ENCODE measurements at places on chromosomes 4 and X. TPM values are rescaled to one million over a fixed set of nuclear protein-coding genes. Genes with fewer than 3 reads are reported as not detected.

DNA sequence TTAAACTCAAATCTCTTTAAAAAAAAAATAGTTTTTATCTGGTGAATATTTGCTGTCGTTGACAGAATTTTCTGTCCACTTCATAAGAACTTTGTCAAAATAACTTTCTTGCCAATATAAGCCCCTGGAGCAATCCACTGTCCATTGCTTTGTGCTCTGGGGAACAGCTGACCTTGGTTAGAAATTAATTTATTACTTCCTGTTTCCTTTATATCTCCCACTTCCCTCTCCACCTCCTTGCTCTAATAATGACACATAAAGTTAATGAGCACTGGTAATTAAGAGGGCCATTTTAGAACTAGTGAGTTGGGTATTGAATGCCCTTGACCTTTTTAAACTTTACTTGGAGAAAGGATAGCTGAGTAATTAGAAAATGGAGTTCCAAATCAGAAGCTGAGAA, 151.3 kb upstream of the LEF1 start:
- no peak overlapping the region for H3K27ac ChIP-seq
- no peaks in the 10 kb centered on the region for H3K36me3 ChIP-seq
- H3K27me3 ChIP-seq: no peaks in the 10 kb centered on the region
- H3K4me3 ChIP-seq: no peak overlapping the region
- H3K4me1 ChIP-seq: no peaks in the 10 kb centered on the region
- no peak for DNase-seq

The NXF2 gene
- not detected for total RNA-seq

DNA sequence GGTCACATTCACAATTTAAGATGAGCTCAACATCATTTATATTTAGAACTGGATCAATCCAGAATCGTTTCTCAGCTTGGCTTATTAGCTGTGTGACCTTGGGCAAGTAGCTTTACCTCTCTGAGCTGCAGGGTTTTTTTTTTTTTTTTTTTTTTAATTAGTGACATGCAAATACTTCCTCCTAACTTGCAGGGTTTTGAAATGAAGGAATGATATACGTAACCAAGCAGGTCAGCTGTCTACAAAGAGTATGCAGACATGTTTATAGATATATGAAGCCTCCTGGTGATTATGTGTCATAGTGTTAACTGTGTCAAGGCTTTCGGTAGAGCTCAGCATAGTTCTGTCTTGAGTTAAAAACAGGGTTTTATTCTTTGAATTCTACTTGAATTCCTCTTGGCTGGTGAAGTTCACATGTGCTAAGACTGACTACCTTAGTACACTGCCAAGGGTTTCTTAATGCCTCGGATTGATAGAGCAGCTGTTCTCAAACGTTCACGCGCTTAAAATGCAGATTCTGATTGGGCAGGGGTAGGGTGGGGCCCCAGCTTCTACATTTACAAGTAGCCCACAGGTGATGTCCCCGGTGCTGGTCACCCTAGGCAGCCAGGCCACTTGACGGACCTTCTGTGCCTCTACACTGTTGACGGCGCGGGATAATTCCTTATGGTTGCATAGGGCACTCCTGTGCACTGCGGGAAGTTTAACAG, 654 bp upstream of the STS start:
- no peaks in the 10 kb centered on the region for H3K27me3 ChIP-seq
- peak overlapping the region; percentile 84 for H3K4me3 ChIP-seq
- DNase-seq: no peak
- no peaks in the 10 kb centered on the region for H3K4me1 ChIP-seq
- H3K27ac ChIP-seq: peak overlapping the region; percentile 96

GRCh38 chrX:22392133-22392948, 119.6 kb downstream of the CBLL2 start:
- H3K27me3 ChIP-seq: no peaks in the 10 kb centered on the region
- H3K27ac ChIP-seq: no peak overlapping the region
- no peak for DNase-seq
- no peaks in the 10 kb centered on the region for H3K36me3 ChIP-seq
- H3K4me3 ChIP-seq: no peak overlapping the region

GRCh38 chrX:40131654-40132337, 34.0 kb upstream of the BCOR start:
- no peak overlapping the region for H3K4me3 ChIP-seq
- no peaks in the 10 kb centered on the region for H3K4me1 ChIP-seq
- no peak for DNase-seq
- H3K27ac ChIP-seq: no peak overlapping the region

DNA sequence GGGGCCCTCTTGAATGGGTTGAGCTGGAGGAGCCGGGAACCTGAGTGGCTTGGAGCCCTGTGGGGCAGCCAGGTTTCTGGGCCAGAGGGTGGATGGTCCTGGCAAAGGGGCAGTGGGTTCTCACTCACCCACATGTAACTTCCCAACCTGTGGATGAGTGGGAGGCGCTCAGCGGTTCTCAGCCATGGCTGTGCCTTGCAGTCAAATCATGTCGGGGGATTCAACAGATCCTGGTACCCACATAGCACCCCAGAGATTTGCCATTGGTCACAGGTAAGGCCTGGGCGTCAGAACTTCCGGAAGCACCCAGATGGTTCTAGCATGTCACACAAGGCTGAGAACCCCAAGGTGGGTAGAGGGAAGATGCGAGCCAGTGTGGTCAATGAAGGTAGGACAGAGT, 21.9 kb upstream of the CLCN4 start:
- H3K36me3 ChIP-seq: no peaks in the 10 kb centered on the region
- no peak overlapping the region for H3K27ac ChIP-seq
- no peaks in the 10 kb centered on the region for H3K4me1 ChIP-seq
- H3K27me3 ChIP-seq: no peaks in the 10 kb centered on the region
- no peak for DNase-seq
- H3K4me3 ChIP-seq: no peak overlapping the region

- no peaks in the 10 kb centered on the region for H3K27me3 ChIP-seq
- H3K36me3 ChIP-seq: no peaks in the 10 kb centered on the region
- no peaks in the 10 kb centered on the region for H3K4me1 ChIP-seq
- H3K27ac ChIP-seq: no peak overlapping the region
- no peak for DNase-seq
Measured at GRCh38 chr4:136124251-136124745, 1408.0 kb downstream of the PCDH18 start.

DNA sequence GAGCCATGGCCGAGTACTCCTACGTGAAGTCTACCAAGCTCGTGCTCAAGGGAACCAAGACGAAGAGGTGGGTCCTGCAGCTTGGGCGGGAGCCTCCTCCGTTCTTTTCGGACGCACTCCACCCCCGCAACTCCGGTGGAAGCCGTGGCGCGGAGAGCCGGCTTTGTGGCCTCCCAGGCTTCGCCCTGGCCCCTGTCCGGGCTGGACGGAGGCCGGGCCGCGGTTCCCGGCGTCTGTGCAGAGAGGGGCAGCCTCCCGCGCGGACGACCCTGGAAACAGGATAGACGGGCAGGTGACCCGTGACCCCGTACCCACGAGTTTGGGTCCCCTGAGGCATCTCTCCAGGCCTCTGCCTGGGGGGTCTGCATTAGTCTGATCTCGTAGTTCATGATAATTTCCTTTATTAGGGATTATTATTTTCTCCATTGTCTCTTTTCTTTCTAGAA, 356 bp downstream of the FRG1 start:
- H3K4me1 ChIP-seq: peaks cover 7% of the 10 kb centered on the region
- DNase-seq: no peak
- peak overlapping the region; percentile 86 for H3K27ac ChIP-seq
- H3K27me3 ChIP-seq: no peaks in the 10 kb centered on the region
- H3K4me3 ChIP-seq: peak overlapping the region; percentile 83

DNA sequence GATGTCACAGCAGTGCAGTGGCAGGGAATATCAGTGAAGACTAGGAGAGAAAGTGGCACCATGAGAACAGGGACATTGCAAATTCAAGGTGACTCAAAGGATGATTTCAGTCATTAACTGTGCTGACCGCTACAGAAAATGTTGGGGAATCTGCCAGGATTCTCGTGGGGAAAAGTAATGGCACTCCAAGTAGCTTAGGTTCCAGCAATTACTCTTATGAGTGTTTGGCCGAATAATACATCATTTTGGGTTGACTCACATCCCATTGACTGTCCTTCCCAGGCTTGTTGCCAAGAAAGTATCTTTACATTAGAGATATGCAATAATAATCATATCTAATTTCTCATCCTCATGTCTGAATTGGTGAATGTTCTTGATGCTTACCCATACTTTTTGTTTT, 1411.1 kb upstream of the PCDH7 start:
- no peak overlapping the region for H3K27ac ChIP-seq
- H3K4me3 ChIP-seq: no peak overlapping the region
- no peak for DNase-seq
- H3K4me1 ChIP-seq: no peaks in the 10 kb centered on the region

DNA sequence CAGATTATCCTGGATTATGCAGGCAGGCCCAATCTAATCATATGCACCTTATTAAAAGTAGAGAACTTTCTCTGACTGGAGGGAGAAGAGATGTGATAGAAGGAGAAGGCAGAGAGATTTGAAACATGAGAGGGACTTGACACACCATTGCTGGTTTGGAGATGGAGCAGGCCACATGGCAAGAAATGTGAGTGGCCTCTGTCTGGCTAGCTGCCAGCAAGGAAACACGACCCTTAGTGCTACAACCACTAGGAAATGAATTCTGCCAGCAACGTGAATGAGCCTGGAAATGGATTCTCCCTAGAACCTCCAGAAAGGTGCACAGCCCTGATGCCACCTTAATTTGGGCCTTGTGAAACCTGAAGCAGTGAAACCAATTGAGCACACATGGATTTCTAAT, 79.5 kb upstream of the MBNL3 start:
- no peaks in the 10 kb centered on the region for H3K4me1 ChIP-seq
- H3K27ac ChIP-seq: no peak overlapping the region

DNA sequence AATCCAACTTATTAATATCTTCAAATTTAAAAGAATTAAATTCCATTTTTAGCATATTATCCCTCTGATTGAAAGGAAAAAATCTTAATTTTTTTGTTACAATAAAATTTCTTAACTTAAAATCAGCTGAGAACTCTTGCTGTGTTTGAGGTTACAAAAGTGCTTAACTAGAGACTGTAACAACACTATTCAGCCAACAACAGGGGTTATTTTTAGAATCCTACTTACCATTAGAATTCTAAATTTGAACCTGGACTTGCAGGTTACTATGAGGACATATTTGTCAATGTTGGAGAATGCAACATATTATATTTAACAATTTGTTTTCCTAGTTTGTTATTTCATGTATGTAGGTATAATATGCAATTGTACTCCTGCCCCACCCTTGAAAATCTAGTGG, 238.1 kb upstream of the CXXC4 start:
- no peak overlapping the region for H3K27ac ChIP-seq
- no peaks in the 10 kb centered on the region for H3K36me3 ChIP-seq
- DNase-seq: no peak
- no peak overlapping the region for H3K4me3 ChIP-seq

GRCh38 chrX:124325732-124326131, 6.7 kb upstream of the TEX13D start:
- H3K27me3 ChIP-seq: no peaks in the 10 kb centered on the region
- no peaks in the 10 kb centered on the region for H3K36me3 ChIP-seq
- no peak overlapping the region for H3K27ac ChIP-seq
- no peak for DNase-seq

DNA sequence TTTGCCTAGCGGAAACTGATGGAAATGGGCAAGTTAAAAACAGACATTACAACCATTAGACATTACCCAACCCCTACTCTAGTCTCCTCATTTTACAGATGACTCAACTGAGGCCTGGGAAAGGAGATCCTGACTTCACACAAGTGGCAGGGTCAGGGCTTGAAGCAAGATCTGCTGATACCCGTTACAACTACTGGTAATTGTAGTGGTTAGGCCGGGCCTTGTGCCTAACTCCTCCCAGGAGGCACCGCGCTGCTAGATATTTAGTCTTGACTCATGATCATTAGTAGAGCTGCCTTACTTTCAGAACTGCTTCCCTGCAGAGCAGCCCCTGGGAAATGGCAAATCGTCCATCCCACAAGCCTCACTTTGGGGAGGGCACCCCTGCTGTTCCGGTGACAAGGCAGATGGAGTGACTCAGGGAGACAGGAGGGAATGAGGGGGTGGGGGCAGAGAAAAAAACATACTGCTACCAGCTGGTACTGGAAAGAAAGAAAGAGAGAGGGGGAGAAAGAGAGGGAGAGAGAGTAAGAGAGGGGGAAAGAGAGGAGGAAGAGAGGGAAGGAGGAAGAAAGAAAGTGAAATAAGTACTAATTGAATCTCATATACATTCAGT, 12.2 kb downstream of the ARHGEF6 start:
- H3K4me1 ChIP-seq: no peaks in the 10 kb centered on the region
- no peaks in the 10 kb centered on the region for H3K36me3 ChIP-seq
- H3K4me3 ChIP-seq: no peak overlapping the region

DNA sequence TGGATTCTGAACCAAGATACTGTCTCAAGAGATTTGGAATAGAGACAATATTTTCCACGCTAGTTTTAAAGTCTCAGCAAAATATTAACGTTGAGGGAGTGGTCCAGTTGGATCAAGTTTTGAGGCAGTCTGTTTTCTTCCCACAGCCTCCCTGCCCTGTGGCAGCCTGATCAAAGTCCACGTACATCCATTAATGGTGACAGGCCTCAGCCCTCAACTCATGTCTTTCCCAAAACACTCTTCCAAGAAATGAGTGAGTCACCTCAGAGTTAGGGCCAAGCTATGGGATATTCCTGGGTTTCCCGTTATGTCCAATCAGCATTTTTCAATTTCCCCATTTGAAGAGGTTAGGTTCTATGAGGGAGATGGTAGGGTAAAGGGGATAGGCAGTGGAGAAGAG, 28.5 kb downstream of the EGFL6 start:
- no peaks in the 10 kb centered on the region for H3K27me3 ChIP-seq
- no peaks in the 10 kb centered on the region for H3K4me1 ChIP-seq
- H3K36me3 ChIP-seq: no peaks in the 10 kb centered on the region

- no peak overlapping the region for H3K4me3 ChIP-seq
Measured at GRCh38 chr4:65018313-65018712, 609.1 kb upstream of the TECRL start.

The DGKK gene
- not detected for total RNA-seq

The USP9X gene
- 111 TPM for total RNA-seq

GRCh38 chr4:182421753-182422152, 178.6 kb downstream of the TENM3 start:
- no peaks in the 10 kb centered on the region for H3K36me3 ChIP-seq
- no peaks in the 10 kb centered on the region for H3K4me1 ChIP-seq
- no peak overlapping the region for H3K4me3 ChIP-seq
- DNase-seq: no peak
- H3K27me3 ChIP-seq: no peaks in the 10 kb centered on the region
- no peak overlapping the region for H3K27ac ChIP-seq

The SPANXB1 gene
- total RNA-seq: not detected

Measured in Peyer's patch (tissue), 4 donors.